ENCODE measurements at places on chromosomes 7 and 10.

- no peak for DNase-seq
These were observed 12.1 kb upstream of the LRRC18 start for GRCh38 chr10:48951707-48952106.

DNA sequence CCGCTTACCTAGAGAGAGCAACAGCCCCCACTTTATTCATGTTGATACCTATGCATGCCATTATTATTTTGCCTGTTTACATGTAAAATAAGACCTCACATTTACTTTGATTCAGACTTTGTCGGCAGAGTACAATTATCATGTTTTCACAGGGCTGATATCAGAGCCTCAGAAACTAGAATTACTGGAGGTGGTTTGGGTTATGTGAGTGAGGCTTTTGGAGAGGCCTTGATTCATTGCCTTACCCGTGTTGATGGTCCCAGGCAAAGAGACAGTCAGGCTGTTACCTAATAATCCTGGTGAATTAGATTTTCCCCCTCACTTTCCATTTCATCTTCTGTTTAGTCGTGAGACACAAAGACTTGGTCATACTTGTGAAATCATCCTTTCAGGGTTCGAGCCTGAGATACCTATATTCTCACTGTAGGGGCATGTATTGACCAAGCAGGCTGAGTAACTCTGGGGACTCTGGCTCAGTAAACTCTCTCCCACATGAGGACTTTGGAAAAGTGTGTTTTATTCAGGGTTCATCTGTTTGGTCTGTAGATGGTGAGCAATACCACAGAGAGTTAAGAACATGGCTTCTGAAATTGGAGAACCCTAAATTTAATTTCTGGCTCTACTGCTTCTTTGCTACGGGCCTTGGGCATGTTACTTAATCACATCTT, 150.9 kb downstream of the CELF2 start:
- DNase-seq: no peak

DNA sequence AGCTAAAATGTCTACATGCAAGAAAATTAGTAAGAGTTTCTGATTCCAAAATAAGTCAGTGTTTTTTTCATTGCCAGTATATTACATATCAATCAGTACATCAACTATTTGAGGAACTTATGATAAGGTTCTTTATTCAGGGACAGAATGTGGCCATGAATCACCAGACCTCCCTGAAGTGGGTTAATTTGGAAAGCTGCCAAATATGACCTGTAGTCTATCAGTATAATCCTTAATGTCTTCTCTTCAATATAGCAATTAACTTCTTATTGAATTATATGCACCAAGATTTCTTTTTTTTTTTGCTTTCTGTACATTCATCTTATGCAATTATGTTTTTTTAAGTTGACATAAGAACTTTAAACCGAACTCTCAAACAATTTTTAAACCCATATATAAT, 714.5 kb upstream of the POT1 start:
- DNase-seq: no peak

DNA sequence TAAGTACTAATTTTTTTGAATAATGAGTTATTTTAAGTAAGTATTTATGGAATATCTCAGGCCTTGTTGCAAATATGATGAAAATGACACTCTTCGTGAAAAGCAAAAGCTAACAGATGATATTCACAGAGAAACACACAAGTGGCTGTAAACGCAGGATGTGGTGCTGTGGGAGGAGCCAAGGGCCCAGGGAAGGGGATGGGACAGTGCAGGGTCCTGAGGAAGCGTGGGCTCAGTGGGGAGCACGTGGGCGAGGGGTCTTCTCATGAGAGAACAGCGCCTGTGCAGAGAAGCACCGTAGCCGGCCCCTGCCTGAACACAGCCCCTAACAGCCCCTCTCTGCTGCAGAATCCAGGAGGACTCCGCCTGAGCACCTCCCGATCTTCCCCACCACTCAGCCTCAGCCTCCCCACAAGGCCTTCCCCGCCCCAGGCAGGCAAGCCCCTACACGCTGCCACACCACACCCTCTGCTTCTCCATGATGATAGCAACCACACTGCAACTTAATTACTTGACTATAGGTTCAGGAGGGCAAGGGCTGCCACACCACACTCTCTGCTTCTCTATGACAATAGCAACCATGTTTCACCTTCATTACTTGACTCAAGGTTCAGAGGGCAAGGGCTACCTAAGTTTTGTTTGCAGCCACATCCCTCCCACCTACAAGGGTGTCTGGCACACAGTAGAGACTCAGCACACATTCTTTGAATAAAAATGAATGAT, 152.6 kb upstream of the RNF32 start:
- DNase-seq: no peak

DNA sequence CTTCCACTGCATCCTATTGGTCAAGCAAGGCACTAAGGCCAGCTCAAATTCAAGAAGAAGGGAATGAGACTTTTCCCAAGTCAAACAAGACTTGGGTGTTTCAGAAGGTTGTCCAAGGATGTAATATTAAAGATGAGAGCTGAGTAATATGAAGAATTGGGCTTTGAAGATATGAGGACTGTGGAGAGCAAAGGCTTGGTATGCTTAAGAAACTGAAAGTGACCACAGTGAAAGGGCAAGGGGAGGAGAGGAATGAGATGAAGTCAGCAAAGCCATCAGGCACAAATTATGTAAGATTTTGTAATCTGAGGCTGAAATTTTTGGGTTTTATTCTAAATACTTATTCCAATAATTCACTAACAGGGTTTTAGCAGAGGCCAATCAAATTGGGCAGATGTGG, 38.6 kb upstream of the NPY start:
- no peak for DNase-seq

DNA sequence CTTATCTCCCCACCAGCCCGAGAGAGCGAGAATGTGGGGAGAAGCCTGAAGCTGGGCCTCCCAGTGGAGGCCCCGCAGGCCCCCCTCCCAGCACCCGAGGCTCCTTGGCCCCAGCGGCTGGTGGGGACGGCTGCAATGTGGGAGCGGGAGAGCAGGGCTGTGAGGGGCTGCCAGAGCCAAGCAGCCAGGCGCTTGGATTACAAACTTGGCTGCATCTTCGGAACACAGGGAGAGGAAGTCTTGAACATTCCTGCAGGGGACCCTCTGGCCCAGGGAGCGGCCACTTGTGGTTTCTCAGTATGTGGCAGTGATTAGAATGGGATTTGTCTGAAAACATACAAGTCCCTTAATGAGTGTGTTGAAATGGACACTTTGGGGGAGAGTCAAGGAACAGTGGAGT, 23.2 kb downstream of the ELN start:
- no peak for DNase-seq
